ENCODE measurements at places on chromosomes 5 and 9. TPM values are rescaled to one million over a fixed set of nuclear protein-coding genes. Genes with fewer than 3 reads are reported as not detected.

Gene FRMPD1
- total RNA-seq, result under 0.01 TPM

Gene HARS1
- total RNA-seq, result 83.6 TPM

Gene MFAP3
- 24.5 TPM for total RNA-seq

Gene ZNG1C
- 16.0 TPM for total RNA-seq

Gene MARVELD2
- total RNA-seq, result 26.1 TPM

Gene KCNIP1
- not detected for total RNA-seq

Gene ARHGEF37
- 14.7 TPM for total RNA-seq
